Esophagus squamous epithelium (tissue), 5 donors: ENCODE measurements at places on chromosomes 13 and 19.

DNA sequence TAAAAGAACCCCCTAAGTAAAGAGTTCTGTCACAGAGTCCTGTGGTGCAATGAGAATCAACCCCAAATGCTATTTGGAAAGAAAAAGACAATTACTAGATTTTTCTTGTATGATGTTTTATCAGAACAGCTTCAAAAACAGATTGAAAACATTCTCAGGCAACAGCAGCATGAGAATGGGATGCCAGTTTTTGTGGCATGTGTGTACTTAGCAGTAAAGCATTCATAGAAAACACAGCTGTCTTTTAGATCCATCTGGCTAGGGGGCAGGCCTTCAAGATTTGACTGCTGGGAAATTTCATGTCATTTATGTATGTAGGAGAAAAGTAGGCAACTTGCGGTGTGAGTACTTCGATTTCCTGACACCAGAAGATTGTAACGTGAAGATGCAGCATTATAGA, 170.5 kb upstream of the HTR2A start:
- no peak for DNase-seq

- no peak for DNase-seq
These were observed 6.0 kb upstream of the ZNF614 start for GRCh38 chr19:52034051-52034728.

- no peak for DNase-seq
These were observed 7.9 kb upstream of the RASA3 start for GRCh38 chr13:114140131-114140905.

GRCh38 chr13:26660766-26661165, 99.8 kb downstream of the GPR12 start:
- DNase-seq, result no peak

DNA sequence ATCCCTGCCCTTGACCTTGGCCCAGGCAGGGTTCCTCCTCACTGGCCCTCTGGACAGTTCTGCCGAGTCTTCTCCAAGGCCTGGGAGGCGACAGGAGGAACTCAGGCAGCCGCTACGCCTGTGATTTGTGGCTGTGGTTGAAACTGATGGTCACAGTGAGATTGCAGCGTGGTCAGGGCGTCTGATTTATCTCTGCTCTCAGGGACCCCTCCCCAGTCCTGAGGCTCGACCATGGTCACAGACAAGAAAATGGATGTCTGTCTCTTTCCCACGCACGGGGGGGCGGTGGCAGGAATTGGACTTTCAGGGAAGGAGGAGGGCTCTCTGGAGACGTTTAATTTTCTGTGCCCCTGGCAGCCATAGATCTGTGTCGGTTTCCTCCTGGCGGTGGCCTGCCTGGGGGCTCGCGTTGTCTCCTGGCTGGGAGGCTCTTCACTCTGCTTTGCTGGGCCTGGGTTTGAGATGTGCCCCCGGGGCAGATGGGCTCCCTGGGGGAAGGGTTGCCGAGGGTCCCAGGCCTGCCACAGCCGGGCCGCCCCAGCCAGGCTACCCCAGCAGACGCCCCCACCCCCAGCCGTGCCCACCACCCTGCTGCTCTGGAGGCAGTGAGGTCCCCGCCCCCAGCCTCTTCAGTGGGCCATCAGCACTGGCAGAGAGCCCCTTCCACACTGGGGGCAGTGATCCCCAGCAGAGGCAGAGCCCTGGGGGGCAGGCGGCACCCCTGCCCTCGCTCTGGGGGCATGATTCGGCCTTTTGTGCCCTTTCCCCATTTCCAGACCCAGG, 167.4 kb downstream of the KDM4B start:
- no peak for DNase-seq

- no peak for DNase-seq
These were observed 1216.0 kb downstream of the SLITRK5 start for GRCh38 chr13:88887045-88887662.

DNA sequence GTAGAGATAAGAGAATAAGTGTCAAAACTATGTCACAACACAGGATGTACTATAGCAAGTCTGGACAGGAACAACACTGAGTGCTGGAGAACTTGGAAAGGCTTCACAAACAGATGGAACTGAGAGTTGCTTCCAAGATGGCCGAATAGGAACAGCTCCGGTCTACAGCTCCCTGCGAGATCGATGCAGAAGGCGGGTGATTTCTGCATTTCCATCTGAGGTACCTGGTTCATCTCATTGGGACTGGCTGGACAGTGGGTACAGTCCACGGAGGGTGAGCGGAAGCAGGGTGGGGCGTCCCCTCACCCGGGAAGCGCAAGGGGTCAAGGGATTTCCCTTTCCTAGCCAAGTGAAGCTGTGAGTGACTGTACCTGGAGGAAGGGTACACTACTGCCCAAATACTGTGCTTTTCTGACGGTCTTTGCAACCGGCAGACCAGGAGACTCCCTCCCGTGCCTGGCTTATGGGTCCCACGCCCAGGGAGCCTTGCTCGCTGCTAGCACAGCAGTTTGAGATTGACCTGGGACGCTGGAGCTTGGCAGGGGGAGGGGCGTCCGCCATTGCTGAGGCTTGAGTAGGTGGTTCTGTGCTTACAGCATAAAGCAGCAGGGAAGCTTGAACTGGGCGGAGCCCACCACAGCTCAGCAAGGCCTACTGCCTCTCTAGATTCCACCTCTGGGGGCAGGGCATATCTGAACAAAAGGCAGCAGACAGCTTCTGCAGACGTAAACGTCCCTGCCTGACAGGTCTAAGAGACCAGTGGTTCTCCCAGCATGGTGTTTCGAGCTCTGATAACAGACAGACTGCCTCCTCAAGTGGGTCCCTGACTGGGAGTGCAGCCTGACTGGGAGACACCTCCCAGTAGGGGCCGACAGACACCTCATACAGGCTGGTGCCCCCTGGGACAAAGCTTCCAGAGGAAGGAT, 46.0 kb downstream of the USP12 start:
- no peak for DNase-seq

DNA sequence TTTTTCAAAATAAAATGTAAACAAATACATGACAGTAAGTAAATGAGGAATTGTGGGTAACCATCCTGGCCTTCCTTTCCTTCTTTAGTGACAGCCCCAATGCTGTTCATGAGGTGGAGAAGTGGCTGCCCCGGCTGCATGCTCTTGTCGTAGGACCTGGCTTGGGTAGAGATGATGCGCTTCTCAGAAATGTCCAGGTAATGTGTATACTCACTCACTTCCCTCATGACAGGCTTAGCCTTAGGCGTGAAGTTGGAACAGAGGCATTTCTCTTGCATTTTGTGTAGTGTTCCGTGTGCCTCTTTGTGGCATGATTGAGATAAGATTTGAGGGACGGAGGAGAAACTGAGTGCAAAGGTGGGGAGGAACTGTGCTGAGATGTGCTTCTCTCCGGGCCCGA, 12.0 kb downstream of the NAXD start:
- DNase-seq, result no peak

DNA sequence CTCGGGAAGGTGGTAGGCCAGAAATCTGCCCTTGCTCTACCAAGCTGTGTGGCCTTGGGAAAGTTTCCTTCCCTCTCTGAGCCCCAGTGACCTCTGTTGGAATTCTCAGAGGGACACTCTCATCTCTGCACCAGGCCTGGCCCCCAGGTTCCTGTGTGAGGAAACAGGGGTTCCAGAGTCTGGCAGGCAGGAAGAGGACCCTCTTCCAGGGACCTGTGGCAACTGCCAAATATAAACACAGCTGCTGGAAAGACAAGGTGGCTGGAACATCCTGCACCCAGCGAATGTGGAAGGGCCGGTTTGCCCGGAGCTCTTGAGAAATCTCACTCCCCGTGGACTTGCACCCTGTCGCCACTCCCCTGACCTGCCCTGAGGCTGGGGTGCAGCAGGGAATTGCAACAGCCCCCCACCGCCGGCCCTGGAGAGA, 52.8 kb downstream of the GADD45B start:
- DNase-seq, result no peak

DNA sequence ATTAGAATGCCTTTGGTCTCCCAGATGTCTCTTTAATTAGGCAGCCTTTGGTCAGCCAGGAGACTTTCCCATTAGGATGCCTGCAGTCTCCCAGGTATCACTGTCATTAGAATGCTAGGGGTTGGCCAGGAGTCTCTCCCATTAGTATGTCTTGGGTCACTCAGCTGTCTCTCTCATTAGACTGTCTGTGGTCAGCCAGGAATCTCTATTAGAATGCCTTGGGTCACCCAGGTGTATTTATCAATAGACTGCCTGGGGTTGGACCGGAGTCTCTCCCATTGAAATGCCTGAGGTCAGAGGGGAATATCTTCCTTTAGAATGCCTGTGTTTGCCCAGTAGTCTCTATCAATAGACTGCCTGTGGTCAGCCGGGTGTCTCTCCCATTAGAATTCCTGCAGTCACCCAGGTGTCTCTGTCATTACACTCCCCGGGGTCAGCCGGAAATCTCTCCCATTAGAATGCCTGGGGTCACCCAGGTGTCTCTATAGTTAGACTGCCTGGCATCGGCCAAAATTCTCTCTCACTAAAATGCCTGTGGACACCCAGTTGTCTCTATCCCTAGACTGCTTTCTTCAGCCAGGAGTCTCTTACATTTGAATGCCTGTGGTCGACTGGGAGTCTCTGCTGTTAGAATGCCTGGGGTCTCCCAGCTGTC, 1460.3 kb downstream of the UQCRFS1 start:
- DNase-seq, result no peak
